ENCODE measurements at places on chromosomes 12 and 14.

DNA sequence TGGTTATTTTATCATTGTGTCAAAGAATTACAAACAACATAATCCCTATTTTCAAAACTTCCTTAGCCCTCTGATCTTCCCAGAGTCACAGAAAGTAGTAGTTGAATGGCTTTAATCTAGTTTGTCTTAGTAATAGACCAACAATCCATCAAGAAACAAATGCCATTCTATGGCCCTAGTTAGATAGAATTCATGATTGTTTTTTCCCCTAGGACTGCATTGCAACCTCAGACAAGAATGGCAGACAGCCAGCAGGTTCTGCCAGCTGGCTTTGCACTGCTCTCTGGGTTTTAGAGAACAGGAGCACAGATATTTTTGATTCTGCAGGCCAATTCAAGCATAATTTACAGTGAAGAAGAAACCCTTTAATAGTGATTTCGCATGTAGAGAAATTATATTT is 33.8 kb downstream of the SYT1 start:
- no peak for DNase-seq

- DNase-seq, result no peak
These were observed 541.4 kb upstream of the ATP2B1 start for GRCh38 chr12:90250042-90250441.

GRCh38 chr12:130555221-130555620 is 160.9 kb downstream of the RIMBP2 start:
- no peak for DNase-seq

DNA sequence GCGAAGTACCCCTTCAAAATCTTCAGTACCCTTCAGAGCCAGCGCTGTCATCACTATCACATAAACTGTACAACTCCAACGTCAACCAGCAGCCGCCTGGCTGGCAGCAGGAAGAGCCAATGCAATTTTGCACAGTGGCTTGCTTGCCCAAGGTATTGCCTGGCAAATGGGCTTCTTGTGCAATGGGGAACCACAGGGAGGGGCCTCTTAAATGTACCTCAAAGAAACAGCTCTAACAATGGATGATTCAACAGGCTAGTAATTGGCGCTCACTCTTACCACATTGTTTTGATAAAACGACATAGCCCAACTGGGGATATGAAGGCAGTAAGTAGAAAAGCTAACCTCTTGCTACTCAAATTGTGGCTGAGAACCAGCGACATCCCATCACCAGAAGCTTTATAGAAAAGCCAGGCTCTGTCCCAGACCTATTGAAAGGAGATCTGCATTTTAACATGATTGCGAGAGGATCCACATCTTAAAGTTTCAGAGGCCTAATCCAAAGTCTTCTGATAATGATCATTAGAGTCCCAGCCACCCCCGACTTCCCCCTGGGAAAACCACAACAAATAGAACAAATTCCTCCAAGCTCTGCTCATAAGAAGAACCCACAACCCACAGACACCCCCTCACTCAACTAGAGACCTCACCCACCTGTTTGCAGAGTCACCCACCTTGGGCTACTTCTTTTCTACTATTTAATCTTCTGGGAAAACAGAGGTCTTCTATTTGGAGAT is 125.3 kb upstream of the HIF1A start:
- DNase-seq, result peak; percentile 42

DNA sequence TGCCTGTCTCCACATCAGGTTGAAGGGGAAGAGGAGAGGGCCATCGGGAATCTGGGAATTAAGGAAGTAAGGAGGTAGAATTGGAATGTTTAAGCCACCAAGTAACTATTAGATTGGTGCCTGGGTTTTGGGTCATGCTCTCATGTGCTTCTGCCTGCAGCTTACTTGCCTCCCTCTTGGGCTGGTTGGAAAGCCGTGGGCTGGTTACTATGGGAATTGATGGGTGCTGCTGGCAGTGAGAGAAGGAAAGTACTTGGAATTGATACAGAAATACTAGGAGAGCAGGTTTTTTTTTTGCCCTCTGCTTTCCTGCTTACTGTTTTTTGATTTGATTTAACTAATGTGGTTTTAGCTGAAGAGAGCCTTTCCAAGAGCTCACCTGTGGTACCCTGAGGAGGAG is 493.5 kb upstream of the RGS6 start:
- no peak for DNase-seq

Data from stimulated activated CD4-positive, alpha-beta T cell treated with anti-CD3 and anti-CD28 coated beads, Interleukin-4, amount 100 ng/mL, for 4 hours (primary cell).